ENCODE measurements at places on chromosomes 3 and 15.

- DNase-seq, result no peak
Observed at GRCh38 chr3:54307566-54308180, 185.3 kb downstream of the CACNA2D3 start.

GRCh38 chr15:90933301-90933700, 952 bp upstream of the HDDC3 start:
- DNase-seq, result no peak

DNA sequence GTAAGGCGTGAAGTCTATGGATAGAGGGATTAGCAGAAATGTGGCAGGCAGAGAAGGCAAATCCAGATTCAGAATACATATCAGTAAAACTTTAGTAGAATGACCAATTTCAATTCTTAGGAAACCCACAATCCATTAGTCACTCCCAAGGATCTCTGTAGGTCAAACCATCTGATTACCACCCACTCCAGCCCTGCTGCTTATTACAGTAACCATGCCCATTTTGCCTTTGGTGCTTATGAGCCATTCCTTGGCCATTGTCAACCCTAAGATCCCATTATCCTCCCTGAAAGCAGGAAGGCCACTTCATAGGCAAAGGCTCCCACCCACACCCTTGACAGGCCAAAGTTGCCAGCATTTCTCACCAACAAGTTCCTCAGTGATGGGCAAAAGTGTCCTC, 5.1 kb upstream of the KLHL40 start:
- DNase-seq, result no peak

DNA sequence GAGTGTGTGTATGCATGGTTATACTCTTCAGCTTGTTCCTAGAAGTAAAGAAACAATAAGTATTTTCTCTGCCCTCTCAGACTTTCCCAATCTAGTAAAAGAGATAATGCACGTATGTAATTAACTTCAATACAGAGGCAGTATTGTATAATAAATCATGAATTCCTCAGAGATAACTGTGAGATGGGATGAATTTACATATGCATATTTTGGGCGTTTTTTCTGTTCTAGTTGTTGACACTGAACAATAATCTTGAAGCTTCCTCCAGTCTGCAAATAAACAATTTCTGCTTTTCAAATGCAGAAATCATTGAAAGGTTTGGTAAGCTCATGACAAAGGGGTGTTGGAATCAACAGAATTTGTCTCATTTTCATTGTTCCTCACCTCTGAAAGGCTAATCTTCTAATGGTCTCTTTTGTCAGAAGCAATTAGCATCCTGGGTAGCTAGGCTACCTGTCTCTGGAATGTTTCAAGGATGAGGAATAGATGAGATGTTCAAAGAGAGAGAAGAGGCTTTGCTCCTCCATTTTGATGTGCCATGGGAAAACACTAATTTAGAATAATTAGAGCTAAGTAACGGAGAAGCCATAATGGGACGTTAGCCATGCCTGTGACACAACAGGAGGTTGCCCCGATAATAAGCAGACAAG, 43.3 kb upstream of the SIAH2 start:
- no peak for DNase-seq

- no peak for DNase-seq
Observed at GRCh38 chr3:176931991-176932390, 265.3 kb downstream of the TBL1XR1 start.

DNA sequence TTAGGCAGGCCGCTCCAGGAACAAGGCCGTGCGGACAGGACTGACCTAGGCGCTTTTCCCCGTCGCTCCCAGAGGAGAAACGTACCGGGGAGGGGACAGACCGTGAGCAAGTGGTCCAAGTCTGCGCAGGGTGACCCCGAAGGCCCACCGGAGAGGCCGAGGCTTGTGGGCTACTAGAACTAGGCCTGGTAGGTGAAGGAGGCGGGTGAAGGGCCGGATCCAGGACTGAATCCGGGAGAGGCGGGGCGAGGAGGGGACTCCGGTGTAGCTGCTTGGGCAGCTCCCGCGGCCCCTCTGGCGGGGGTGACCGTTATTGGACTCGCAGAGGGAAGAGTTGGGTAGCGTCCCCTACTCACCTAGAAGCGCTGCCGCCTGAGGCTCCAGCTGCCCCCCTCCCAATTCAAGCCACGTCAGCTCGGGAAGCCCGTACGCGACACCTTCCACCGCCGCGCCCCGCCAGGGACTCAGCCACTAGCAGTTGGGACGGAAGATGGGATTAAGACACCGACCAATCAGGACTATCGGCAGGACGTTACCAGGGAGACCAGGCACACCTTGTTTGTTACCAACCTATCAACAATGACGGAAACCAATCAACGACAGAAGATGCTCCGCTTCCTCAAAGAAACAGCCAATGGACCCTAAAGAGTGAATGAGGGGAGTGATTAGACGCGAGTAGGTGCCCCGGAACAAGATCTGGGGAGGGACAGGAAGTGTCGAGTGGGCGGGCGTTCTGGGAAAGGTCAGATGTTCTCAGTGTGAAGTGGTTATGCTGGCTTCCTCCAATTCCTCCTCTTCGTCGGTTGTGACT, at the start of gene GOLGB1:
TSS of gene GOLGB1 (minus strand) at position 466 of the 811 bp plus-strand sequence. CDS start 18,770 bp downstream, outside the sequence.
- DNase-seq, result peak; percentile 96

DNA sequence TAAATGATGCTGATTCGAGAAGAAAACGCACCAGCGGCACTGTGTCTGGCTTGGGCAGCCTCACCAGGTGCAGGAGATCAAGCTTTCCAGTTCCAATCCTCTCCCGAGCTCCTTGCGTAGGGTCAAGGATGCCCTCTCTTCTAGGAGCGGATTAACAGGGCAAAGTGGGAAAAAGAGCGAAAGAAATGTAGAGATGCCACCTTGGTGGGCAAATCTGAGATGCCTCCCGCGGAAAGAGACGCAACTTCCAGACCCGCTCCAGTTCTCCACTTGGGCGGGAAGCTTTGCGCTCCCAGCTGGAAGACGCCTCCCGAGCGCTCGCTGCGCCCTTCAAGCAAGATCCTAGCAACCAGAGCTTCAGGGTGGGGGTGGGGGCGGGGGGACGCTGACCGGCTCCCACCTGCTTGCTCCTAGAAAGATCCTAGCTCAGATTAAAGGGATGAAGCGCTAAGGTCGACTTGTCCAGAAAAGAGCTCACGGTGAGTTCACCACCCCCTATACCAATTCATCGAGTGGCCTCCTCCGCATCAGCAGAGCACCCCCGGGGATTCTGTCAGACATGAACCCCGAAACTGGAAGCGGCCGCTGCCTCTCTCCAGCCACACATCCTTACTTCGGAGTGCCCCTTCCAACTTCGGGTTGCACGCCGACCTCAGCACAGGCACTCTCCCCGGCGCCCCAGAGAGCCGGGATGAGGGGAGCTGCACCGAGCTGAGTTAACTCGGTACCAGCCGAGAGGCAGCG, 769 bp downstream of the TAFA4 start:
- peak; percentile 10 for DNase-seq

GRCh38 chr3:171585039-171585438, 124.8 kb upstream of the TNIK start:
- no peak for DNase-seq

DNA sequence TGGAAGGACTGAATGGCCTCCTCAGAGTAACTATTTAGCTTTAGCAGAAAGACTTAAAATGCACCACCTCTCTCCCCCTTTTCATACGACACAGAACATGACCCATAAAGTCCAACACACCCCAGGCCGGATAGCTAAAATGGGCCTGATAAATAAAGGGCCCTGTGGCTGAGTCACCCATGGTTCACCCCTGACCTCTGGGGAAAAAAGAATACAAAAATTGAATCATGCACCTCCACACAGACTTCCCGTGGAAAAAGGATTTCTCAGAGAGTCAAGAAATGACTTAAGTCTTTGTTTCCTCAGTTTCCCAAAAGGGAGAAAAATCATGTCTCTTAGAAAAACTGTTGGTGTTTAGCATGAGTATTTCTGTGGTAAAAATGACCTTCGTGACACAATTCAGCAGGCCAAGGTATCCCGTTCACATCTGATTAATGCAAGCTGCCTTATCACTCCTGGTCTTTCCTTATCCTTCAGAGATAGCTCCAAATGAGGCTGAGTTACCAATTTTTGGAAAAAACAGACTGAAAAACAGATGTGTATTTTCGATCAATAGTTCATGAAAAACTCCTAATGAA, 34.0 kb upstream of the ARHGEF3 start:
- DNase-seq, result no peak

DNA sequence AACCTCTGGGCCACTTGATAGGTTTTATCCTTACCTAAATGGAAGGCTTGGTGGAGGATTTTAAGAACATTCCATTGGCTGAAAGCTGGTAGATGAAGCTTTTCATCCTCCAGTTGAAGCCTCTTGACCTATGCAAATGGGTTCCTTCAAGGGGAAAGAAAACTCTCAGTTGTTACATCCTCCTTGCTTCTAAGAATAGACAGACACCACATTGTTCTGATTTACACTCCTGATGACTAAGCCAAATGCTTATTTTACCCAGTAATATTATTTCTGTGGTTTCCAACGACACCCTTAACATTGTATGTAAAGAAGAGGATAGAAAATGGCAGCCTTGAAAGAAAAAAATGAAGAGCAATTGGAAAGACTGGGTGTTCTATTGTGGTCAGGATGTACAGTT, 480.5 kb downstream of the OTOL1 start:
- DNase-seq, result no peak

- no peak for DNase-seq
Observed at GRCh38 chr3:10007126-10007782, 19.0 kb upstream of the FANCD2 start.

Data from GM10248 (cell line).